Lower lobe of right lung (tissue), 2 donors: ENCODE measurements at places on chromosomes 5 and 9.

DNA sequence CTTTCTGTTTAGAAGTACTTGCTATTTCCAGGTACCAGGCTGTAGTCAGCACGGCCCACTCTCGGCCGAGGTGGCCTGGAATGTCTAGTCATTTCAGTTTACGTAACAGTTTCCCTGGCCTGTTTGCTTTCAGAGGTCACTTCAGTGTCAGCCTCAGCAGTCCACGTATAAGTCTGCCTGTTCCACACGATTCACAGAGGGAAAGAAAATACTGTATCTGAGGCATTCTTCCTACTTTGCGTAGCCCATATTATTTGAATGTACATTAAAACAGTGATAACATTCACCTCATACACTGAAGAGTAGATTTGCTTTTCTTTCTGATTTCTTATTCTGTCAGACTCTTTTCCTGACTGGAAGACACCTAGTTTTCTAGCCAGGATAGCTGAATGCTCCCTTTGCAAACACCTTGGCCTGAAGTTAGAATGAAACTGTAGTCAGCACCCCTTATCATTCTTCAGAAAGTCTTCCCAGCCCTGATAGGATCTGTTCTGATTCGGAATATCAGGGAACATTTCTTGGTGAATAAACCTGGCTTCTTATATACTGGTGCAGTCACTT lies 140.9 kb downstream of the AOPEP start:
- DNase-seq: peak; percentile 75
- peak overlapping the region; percentile 7 for H3K4me3 ChIP-seq
- H3K36me3 ChIP-seq: no peaks in the 10 kb centered on the region
- H3K27me3 ChIP-seq: no peaks in the 10 kb centered on the region

- H3K36me3 ChIP-seq: peaks cover 13% of the 10 kb centered on the region
- H3K27me3 ChIP-seq: no peaks in the 10 kb centered on the region
Observed at GRCh38 chr5:142881784-142882126, 111.6 kb downstream of the ARHGAP26 start.

GRCh38 chr9:120043448-120043847 lies 536.5 kb downstream of the CDK5RAP2 start:
- no peak overlapping the region for H3K27ac ChIP-seq
- no peaks in the 10 kb centered on the region for H3K27me3 ChIP-seq
- H3K4me3 ChIP-seq: no peak overlapping the region

DNA sequence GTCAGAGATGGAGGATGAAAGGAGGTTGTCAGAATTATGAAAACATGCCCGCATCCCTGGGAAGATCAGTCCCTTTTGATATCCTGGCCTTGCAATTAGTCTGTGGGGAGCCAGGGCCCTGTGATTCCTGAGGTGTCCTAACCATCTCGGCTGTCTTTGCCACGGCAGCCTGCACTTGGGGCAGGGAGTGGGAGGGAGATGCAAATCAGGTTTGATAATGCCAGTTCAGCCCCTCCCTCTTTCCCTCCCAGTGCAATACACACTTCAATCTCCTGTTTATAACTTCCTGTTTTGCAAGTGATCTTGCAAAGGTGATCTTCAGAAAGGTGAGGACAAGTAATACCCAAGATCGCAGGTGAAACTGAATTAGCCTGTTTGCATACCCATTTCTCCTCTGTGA lies 114.0 kb upstream of the ALDH1B1 start:
- no peaks in the 10 kb centered on the region for H3K36me3 ChIP-seq
- no peak overlapping the region for H3K4me3 ChIP-seq
- no peak overlapping the region for H3K27ac ChIP-seq
- no peaks in the 10 kb centered on the region for H3K4me1 ChIP-seq
- no peak for DNase-seq
- no peaks in the 10 kb centered on the region for H3K27me3 ChIP-seq

- peak within 1 kb of the TSS; percentile 92 for H3K4me3 ChIP-seq
Observed at GRCh38 chr5:79990598-79991507, at the start of gene MTX3. MTX3 (minus strand) TSS chr5:79991262; CDS start chr5:79991238, 24 bp downstream.
